ENCODE measurements at places on chromosomes 1 and 21. TPM values are rescaled to one million over a fixed set of nuclear protein-coding genes. Genes with fewer than 3 reads are reported as not detected.

The KRTCAP2 gene
- total RNA-seq: 190 TPM

The FAM163A gene
- total RNA-seq: not detected

The PCSK9 gene
- 2.2 TPM for total RNA-seq

The LCE1B gene
- total RNA-seq: not detected

The ITLN2 gene
- not detected for total RNA-seq

- peak overlapping the region; percentile 60 for H3K27ac ChIP-seq
- no peaks in the 10 kb centered on the region for H3K27me3 ChIP-seq
- no peak overlapping the region for H3K4me3 ChIP-seq
- no peaks in the 10 kb centered on the region for H3K36me3 ChIP-seq
Observed at GRCh38 chr1:170225781-170226530, 80.2 kb downstream of the NTMT2 start.

DNA sequence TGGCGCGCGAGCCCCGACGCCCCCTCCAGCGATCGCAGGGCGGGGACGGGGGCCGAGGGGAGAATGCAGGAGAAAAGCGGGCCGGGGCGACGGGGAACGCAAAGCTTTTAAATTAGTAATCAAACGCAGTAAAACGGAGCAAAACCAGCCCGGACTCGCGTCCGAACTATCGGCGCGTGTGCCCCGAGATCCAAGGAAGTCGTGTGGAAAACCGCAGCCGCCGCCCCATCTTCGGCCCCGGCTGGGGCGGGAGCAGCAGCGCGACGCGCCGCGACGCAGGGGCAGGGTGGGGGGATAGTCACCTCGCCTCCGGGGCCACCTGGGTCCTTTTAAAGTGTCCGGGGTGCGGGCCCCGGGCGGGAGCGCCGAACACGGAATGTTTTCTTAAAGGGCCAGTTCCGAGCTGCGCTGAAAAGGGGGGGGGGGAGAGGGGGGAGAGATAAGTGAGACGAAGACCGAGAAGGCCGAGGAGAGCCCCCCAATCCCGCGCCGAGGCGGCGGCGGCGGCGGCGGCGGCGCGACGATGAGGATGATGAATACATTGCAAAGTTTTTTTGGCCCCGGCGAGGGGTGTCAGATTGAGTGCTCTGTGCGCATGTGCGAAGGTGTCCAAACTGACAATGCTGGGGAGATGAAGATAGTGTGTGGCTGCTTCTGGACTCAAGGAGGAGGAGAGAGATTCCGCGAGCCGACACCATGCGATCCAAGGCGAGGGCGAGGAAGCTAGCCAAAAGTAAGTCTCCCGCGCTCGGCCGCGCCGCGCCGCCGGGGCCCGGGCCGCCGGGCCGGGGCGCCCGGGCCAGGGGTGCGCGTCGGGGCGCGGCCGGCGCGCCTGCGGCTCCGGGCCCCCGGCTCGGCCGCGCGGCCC is at the start of gene PRDM16:
Gene PRDM16, plus strand, starts transcription at position 640 of the 868 bp plus-strand sequence. Its CDS starts 57 bp downstream, at position 697.
- H3K36me3 ChIP-seq: no peaks in the 10 kb centered on the region
- H3K27me3 ChIP-seq: peaks cover 14% of the 10 kb centered on the region
- peaks cover 2% of the 10 kb centered on the region for H3K4me1 ChIP-seq
- DNase-seq: no peak
- peak within 1 kb of the TSS; percentile 82 for H3K27ac ChIP-seq

DNA sequence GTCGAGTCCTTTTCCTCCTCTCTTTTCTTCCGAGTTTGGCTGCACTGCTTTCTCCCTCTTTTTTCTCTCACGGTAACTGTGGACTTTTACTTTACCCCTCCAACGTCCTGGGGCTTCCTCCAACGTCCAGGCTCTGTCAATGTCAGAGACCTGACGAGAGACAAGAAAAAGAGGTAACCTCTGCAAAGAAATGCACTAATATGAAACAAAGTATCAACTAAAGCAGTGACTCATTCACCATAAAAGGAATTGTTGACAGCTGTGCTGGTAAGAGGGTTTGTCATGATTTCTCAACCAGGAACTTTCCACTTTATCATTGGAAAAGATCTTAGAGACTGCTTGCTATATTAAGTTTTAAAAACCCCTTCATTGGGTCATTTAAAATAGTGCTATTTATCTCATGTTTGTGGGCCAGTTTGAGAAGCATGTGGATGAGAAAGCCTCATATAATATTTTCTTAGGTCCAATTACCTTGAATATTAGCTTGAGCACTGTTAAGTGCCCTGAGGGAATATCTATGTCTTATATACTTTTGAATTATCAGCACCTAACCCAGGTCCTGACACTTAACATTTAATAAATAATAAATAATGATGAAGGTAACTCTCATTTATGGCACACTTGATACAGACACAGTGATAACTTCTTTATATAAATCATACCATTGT is at the start of gene GBP2:
Gene GBP2, minus strand, starts transcription at position 202 of the 668 bp plus-strand sequence. CDS start 4,148 bp downstream, outside the sequence.
- DNase-seq: no peak
- peaks cover 15% of the 10 kb centered on the region for H3K4me1 ChIP-seq
- no peaks in the 10 kb centered on the region for H3K36me3 ChIP-seq
- peak within 1 kb of the TSS; percentile 56 for H3K4me3 ChIP-seq
- peaks cover 17% of the 10 kb centered on the region for H3K27me3 ChIP-seq

DNA sequence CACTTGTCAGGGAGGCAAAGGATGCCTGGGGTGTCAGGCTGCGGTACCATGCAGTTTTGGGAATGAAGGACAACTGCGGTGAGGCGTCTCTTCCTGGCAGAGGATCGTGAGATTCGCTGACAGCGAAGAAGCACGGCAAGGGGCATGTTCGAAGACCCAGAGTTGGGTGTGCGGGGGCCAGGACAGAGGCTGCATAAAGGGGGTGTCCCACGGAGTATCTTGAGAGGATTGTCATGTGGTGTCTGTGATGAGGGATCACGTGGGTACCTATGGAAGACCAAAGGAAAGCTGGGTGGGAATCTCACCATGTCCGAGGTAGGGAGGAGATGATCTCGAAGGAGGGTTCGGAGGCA is 372 bp downstream of the SLC25A44 start:
- peaks cover 10% of the 10 kb centered on the region for H3K36me3 ChIP-seq
- H3K27ac ChIP-seq: peak overlapping the region; percentile 80
- no peaks in the 10 kb centered on the region for H3K27me3 ChIP-seq

DNA sequence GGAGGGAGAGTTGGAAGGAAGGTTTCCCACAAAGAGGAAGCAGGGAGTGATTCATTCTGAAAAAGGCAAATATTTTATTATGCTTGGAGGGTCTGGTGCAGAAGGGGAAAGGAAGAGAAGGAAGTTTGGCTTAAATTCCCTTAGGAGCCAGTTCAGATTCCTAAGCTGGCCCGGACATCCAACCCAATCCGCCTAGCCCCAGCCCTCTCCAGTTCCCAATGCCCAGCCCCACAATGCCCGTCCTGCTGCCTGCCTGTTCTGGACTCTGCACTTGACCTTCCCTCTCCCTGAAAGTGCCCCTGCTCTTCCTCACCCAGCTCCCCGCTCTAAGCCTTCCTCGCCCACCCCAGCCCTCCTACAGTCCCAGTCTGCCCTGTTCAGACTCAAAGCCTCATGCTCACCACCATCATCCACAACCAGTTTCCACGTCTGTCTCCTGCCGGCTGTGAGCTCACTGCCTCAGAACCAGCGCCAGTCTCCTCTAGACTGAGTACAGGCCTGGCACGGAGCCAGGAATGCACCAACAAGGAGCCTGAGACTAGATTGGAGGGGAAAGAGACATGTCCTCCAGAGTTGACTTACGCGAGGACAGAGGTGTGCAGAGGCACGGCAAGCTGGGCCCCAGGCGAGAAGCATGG is 18.9 kb downstream of the CAPN2 start:
- peak; percentile 89 for DNase-seq
- H3K4me1 ChIP-seq: peaks cover 83% of the 10 kb centered on the region
- H3K36me3 ChIP-seq: peaks cover 11% of the 10 kb centered on the region
- H3K4me3 ChIP-seq: peak overlapping the region; percentile 43
- H3K27ac ChIP-seq: peak overlapping the region; percentile 98

GRCh38 chr1:45442272-45442671 is 48.7 kb downstream of the TESK2 start:
- no peak overlapping the region for H3K27ac ChIP-seq
- no peak overlapping the region for H3K4me3 ChIP-seq
- peaks cover 4% of the 10 kb centered on the region for H3K4me1 ChIP-seq
- no peak for DNase-seq
- H3K36me3 ChIP-seq: no peaks in the 10 kb centered on the region

DNA sequence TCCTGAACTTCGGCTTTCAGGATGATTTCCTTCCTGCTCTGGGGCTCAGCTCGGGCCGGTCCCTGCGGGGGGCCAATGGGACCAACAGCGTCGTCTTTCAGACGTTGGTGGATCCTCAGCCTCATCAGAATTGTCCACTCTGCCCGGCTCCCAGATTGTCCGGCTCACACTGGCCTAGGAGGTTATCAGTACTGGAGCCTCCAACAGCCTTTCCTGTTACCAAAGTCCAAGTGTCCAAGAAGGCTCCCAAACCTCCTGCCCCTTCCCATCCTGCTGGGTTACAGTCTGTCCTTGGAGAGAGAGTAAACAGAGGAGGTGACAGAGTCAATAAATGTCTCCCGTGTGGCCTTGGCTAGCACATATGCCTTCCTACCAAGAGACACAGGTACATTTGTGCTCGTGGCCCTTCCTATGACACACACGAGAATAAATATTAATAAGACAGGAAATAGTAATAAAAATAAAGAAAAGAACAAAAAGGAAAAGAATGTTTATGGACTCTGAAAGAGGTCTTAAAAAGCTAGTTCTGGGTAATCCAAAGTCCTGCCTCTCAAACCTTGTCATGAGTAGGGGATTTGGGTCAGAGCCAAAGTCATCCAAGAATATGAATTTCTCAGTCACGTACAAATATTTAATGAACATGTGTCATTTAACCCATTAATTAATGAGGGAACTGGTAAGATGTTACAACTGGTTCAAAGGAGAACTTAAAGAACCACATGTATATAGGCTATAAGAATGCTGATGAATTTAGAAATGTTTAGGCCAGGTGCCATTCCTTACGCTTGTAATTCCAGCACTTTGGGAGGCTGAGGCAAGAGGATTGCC is 80.8 kb upstream of the SLC2A1 start:
- no peak for DNase-seq
- H3K27me3 ChIP-seq: no peaks in the 10 kb centered on the region
- no peaks in the 10 kb centered on the region for H3K36me3 ChIP-seq

DNA sequence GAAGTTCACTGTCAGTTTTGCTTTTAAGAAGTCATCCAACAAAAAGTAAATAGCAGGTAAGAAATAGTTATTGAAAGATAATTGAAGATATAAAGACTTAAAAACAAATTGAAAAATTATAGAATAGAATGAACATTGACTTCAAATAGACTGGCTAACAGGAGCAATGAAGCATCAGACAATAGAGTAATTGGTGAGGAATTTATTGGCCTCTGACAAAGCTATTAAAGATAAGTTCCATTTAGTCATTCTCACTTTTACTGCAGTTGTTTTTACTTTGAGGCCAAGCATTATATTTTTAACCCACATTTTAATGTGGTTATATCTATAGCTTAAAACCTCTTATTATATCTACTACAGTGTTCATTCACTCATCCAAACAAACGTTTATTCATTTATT is 228.8 kb upstream of the ADGRL2 start:
- no peak for DNase-seq
- no peaks in the 10 kb centered on the region for H3K36me3 ChIP-seq
- no peaks in the 10 kb centered on the region for H3K4me1 ChIP-seq
- H3K27me3 ChIP-seq: no peaks in the 10 kb centered on the region
- H3K27ac ChIP-seq: no peak overlapping the region
- H3K4me3 ChIP-seq: no peak overlapping the region

GRCh38 chr1:41977326-41977725 is 58.6 kb upstream of the HIVEP3 start:
- peak; percentile 36 for DNase-seq
- no peak overlapping the region for H3K27ac ChIP-seq
- no peaks in the 10 kb centered on the region for H3K4me1 ChIP-seq
- no peak overlapping the region for H3K4me3 ChIP-seq

- H3K27ac ChIP-seq: no peak overlapping the region
- no peaks in the 10 kb centered on the region for H3K27me3 ChIP-seq
- H3K4me3 ChIP-seq: no peak overlapping the region
- H3K36me3 ChIP-seq: peaks cover 2% of the 10 kb centered on the region
Observed at GRCh38 chr1:7421471-7422075, 349.5 kb upstream of the VAMP3 start.

DNA sequence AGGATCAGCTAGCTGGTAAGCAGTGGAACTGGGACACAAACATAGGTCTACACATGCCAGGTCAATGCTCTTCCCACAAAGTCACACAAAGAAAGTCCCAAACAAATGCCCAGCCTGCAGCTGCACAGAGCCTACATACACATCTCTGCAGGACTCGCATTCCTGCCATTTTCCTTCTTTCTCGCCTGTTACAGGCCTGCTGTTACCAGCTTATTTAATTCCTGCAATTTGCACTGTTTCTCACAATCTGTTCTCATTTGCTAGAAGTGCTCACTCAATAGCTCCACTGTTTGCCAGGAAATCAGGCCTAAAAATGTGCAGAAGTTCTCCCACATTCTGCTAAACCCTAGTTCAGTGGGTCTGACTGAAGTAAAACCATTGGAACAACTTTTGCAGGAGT is 362.6 kb upstream of the C1orf87 start:
- DNase-seq: no peak
- peaks cover 8% of the 10 kb centered on the region for H3K4me1 ChIP-seq
- H3K27me3 ChIP-seq: no peaks in the 10 kb centered on the region
- H3K27ac ChIP-seq: no peak overlapping the region
- no peak overlapping the region for H3K4me3 ChIP-seq
- no peaks in the 10 kb centered on the region for H3K36me3 ChIP-seq
